ENCODE measurements at places on chromosomes 11 and 22.

DNA sequence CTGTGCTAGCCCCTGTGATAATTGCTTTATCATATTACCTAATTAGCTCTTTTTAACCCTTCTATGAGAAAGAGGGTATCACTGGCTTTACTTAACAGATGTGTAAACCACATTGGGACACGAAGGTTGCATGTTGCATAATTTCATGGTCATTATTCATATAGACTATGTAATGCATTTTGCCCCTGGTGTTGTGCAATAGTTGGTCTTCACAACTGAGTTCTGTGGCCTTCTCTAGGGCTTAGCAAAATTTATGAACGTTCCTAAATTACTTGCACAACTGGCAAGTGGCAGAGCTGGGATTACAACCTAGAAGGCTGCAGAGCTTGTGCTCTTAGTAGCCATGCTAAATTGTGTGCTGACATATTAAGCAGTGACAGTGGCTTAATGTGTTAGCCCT, 34.6 kb upstream of the PDGFD start:
- DNase-seq, result no peak

DNA sequence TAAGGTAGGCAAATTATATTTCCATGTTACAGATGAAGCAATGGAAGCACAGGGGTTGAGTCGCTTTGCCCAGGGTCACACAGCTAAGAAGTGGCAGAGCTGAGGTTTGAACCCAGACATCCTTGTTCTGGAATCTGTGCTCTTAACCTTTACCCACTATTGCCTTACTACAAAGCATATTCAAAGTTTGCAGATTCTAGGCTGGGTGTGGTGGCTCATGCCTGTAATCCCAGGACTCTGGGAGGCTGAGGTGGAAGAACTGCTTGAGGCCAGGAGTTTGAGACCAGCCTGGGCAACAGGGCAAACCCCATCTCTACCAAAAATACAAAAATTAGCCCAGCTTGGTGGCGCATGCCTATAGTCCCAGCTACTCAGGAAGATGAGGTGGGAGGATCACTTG, 27.8 kb upstream of the TFIP11 start:
- DNase-seq, result no peak

DNA sequence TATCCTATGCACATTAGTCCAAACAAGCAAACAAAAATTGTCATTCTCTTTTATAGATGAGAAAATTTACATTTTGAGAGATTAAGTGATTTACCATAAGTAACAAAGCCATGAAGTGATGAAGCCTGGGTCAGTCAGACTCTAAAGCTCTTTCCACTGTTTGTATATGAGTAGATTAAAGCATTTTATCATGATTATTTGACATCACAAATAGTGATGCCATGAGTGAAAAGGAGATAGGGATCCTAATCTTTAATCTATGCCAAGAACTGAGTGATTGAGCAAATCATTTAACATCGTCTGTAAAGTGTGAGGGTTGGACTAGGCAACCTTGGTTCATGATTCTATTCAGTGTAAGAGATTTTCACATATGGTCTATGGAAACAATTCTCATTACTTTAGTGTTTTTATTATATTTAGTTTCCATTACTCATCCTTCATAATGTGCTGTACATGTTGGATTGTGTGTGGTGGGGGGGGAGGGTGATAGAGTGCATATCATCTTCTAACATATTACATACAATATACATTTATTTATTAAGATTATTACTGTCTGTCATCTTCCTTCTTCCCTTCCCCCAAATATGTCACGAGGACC, 50.7 kb downstream of the ARHGEF12 start:
- DNase-seq, result no peak

GRCh38 chr11:69355959-69356702, 62.2 kb downstream of the MYEOV start:
- no peak for DNase-seq

DNA sequence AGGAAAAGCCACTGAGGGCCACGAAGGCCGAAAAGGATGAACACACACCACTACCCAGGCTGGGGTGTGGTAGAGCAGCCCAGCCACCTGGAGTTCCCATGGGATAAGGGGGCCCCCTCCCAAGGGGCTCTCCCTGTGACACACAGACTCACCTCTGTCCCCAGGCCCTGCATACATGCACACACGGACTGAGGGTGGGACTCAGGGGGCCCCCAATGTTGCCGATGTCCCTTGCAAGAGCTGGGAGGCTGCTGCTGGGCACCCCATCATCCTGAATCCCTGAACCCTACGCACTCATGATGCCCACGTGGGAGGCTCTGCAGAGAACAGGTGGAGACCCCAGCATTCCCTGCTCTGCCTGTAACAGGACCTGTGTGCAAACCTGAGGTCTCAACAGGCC, 14.5 kb downstream of the SHANK2 start:
- no peak for DNase-seq

GRCh38 chr22:50403701-50404101, 60.6 kb downstream of the PPP6R2 start:
- DNase-seq, result no peak

DNA sequence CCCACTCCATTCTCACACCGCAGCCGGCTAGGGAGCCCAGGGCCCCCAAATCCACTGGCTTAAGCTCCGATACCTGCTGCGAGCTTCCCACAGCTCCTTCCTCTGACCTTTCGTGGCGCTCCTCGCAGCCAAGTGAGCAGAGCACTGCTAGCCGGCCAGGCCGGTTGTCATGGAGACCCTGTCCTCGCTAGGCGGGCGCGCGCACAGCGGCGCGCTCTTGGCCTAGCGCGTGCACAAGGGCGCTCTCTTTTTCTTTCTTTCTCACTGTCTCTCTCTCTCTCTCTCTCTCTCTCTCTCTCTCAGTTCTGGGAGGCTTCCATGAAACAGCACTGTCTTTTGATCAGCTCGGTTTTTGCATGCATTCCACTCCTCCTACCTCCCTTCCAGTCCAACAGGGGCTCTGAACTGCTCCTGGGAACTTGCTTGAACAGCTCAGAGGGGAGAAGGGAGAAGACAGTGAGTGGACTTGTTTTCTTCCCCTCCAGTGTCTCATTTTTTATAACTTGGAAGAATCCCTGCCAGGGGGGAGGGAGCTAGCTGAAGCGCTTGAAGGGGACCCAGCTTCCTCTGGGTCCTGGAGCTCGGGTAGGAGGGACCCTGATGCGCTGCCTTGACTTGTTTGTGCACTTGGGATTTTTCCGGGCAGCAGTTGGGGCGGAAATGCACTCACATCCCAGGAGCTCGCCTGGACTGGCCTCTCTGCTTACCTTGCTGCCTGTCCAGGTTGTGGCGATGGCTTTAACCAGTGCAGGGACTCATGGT, 100.3 kb upstream of the AKIP1 start:
- DNase-seq, result no peak

GRCh38 chr11:67022961-67023956, at the start of gene SYT12:
Gene SYT12, plus strand, starts transcription at chr11:67023134. Its CDS starts 7,011 bp downstream, at chr11:67030145.
- no peak for DNase-seq

- DNase-seq, result no peak
Measured at GRCh38 chr11:95720195-95720594, 69.4 kb downstream of the FAM76B start.

- no peak for DNase-seq
Measured at GRCh38 chr11:30861531-30861930, 275.4 kb upstream of the MPPED2 start.

GRCh38 chr22:35313311-35314121, 13.8 kb downstream of the TOM1 start:
- DNase-seq, result no peak

GRCh38 chr11:75785187-75785586, 16.6 kb downstream of the DGAT2 start:
- no peak for DNase-seq

DNA sequence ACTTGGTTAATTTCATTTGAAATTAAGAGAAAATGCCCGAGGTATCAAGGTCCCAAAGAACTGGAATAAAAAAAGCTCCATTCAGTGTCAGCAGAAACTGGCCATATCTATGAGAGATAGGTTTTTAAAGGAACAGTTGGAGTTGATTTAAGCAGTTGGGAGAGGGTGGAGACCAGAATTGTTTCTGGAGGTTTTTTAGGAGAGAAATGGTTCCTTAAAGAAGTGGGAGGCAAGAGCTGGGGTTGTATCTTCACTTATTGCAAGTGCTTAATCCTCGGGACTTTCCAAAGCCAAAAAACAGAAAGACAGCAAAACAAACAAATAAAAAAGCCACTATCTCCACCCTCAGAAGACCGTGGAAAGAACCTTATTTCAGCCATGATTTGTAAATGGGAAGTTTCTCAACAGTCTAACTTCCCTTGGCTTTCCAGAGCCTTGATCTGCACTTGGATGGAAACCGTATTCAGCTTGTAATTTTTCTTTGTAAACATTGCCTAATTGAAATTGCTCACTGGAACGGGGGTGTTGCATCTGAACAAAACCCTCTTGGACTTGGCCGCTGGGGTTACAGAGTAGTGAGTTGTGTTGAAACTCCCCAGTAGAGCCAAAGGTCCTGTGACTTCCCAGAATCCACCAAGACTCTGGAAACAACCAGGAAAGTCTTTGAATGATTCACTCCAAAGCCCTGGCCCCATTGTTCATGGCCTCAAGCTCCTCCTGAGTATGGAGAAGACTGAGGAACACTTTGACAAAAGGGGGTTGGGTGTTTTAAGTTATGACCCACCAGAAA, 115.6 kb downstream of the SLC1A2 start:
- no peak for DNase-seq

DNA sequence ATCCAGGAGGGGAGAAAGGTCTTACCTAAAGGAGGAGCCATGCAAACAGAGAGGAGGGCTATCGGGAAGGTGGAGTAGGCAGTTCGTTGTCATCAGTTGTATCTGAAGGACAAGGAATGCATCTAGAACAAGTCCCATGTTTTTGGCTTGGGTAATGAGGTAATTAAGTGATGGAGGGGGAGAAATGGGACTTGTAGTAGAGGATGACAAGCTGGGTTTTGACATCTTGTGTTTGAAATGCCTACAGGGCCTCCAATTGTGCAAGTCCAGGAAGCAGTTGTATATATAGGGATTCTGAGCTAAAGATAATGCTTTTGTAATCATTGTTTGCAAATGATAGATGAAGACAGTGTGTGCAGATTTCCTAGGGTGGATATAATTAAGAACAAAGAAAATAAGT, 622.8 kb downstream of the NTM start:
- DNase-seq, result no peak

DNA sequence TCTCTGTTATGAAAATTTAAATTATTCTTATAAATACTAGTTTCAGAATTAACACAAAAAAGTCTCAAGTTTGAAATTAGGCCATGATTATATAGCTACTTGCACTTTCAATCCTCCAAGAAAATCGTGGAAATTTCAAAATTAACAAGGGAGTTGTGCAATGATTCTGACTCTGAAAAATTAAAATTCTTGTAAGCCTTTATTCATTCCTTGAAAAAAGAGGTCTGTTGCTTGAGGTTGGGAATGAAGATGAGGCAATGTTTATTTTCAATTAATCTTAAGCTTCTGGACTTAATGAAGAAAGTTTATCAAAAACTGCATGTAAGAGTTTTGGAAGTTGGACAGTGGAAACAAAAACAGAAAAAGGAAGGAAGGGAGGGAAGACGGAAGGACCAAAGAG, 128.2 kb upstream of the FIBIN start:
- no peak for DNase-seq

DNA sequence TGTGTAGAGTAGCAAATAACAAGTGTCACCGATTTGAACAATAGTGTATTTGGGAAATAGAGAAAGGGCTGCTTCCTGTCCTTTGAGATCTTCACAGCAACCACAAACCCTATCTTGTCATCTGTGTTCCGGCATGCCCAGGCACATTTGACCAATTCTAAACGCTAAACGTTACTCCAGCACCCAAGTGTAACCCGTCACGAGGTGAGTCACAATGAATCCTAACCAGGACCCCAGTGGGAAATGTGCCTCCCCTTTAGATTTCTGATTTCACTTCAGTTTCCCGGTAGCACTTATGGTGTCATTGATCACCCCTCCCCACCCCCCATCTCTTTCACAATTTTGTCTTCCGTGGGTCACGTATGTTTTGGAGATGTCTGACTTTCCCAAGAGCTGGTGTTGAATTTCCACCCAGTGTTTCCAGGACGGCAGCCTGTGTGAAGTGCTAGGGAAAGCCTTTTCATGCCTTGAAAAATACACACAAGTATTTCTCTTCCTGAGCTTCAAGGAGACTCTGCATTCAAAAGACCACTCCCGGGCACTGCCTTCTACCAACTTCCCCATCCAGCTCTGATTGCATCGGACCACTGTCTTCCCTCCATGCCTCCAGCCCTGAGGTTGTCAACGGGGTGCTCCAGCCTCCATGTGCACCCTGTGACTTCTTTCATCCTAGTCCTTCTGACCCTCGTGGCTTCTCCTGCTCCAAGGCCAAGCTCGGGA, 10.5 kb upstream of the C11orf24 start:
- peak; percentile 66 for DNase-seq

Measured in activated CD8-positive, alpha-beta memory T cell treated with anti-CD3 and anti-CD28 coated beads, Interleukin-2, amount 50 U/mL, for 48 hours (primary cell).